ENCODE measurements at places on chromosomes 5 and 9.

- DNase-seq: no peak
These were observed 437.7 kb downstream of the SEMA5A start for GRCh38 chr5:9108162-9108561.

DNA sequence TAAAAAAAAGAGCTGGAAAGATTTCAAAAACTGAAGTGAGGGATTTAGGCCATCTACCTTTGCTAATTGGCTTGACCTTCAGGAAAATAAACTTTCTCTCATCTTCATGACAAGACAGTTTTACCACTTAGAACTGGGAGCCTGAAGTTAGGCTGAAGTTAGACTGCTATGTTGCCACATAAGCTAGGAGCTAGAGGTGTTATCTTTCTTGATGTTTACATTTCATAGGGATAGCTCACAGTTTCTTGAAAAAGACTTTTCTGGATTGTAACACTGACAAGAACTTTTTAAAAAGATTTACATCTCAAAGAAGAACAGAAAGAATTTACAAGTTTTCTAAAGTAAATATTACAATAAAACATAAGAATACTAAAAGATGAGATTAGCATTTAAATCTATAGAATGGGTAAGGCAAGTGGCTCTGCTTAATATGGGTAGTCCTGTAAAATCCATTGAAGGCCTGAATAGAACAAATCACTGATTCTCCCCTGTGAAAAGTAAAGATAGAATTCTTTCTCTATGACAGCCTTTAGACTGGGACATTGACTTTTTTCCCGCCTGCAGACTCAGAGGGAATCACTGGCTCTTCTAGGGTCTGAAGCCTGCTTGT lies 1665.4 kb upstream of the CDH9 start:
- DNase-seq: no peak

DNA sequence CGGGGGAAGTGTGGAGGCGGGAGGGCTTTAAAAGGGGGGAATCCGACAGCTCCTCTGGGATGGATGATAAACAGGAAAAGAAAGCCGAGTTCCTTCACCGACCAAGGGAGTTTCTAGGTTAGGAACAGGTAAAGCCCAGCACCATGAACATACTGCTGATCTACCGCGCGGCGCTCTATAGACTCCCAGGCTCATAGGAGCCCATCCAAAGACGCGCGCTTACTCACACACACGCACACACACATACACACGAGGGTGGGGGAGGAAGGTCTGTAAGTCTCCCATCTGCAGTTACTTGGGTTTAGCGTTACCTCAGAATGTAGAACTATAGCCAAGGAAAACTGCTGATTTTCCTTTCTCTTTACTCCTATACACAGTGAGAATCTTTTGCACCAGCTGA lies 2.6 kb upstream of the GABRB2 start:
- no peak for DNase-seq

- no peak for DNase-seq
These were observed 28.6 kb downstream of the CEP72 start for GRCh38 chr5:640461-641330.

DNA sequence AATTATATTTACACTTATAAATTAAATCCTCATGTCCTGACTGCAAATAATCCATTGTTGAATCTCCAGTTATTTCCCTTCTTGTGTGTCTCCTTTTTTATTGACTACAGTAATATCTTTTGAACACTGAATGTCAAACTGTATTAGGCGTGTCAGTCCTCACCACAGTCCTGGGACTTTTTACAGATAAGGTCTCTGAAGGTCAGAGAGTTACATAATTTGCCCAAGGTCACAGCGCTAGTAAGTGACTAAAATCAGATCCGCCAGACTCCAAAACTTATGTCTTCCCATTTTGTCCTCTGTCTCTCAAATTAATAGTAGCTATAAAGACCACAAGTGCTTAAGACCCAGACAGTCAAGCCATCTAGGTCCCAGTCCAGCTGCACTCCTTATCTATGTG lies 274.3 kb downstream of the NR3C1 start:
- no peak for DNase-seq

DNA sequence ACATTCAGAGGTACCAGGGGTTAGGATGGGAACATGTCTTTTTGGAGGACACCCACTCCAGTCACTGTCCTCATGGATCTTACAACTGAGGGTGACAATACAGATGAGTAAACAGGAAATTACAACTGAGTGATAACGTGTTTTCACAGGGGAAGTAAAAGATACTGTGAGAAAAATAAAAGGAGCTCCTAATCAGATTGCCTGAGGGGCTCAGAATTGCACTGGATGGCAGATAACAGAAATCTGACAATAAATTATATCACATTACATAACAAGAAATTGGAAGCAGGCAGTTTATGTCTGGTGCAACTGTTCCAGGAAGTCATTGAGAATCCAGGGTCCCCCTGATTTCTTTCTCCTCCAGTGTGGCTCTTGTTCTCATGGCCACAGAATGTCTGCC lies 40.1 kb upstream of the PCSK1 start:
- no peak for DNase-seq

DNA sequence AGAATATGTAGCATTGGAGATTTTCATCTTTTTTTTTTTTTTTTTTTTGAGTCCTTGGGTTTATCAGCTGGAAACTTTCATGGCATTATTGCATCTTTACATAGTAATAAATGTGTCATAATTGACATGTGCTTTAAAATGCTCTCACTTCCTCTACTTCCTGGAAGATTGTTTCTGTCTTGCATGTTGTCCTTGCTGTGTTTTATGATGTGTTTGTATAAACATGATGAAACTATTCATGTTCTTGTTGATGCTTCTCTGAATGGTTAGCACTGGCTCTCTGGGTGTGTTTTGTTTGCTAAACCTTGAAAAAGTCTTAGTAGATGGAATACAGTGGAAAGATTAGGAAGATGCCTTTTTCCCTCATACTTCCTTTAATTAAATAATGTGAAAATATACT lies 87.9 kb downstream of the IQGAP2 start:
- no peak for DNase-seq

DNA sequence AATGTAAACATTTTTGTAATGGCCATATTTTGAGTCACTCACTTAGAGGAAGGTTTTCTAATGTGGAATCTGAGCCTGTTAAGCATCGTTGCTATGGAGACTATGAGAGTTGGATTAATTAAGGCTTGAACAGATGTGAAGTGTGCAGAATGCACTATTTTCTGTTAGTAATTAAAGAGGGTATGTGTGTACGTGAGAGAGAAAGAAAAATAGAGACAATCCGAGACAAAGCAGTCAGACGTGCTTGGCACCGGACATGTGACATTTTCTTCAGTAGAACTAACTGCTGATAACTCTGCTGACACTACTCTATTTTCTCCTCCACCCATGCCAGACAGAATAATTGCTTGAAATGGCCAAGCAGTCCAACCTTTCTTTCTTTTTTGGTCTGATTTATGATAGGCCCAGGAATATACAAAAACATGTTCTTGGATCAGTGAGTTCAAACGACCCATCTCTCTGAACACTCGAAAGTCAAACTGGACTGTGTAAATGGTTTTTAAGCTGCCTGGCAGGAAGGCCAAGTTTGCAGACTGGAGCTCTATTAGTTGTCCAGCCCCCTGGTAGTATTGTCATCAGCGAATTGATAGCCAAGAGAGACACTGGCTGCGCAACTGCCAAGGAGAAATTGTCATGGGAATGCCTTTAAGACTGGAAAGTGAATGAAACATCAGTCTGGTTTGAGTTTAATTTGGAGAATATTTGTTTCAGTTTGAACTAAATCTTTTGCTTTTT lies 322.1 kb downstream of the ARHGEF28 start:
- peak; percentile 83 for DNase-seq
